ENCODE measurements at places on chromosomes 11 and 22.

DNA sequence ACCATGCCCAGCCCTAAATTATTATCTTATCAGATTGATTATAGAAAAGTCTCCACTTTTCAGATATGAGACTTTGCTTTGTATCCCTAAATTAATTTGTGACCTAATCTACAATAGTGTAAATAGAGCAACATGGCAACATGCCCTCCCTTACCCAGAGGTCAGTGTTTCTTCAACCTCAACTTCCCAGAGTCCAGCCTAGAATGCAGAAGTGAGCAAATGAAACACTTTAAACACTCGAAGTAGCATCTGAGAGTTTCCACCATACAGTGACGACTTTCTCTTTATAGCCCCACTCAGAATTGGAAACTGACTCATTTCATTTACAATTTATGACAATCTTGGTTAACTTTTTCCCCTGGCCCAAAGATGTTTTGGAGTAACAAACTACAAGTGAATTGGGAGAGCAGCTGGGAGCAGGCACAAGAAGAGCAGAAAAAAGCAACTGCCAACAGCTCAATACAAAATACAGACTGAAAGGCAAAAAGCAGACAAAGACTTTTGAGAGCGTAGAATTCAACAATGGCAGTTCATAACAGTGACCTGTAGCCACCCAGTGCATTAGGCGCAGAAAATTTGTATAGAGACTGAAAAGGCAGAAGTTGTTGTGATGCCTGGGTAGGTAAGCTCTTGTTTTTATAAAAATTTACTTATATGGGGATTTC, 10.1 kb upstream of the BLID start:
- H3K4me3 ChIP-seq = no peak overlapping the region
- H3K36me3 ChIP-seq = no peaks in the 10 kb centered on the region
- H3K27me3 ChIP-seq = no peaks in the 10 kb centered on the region
- H3K27ac ChIP-seq = no peak overlapping the region
- H3K4me1 ChIP-seq = no peaks in the 10 kb centered on the region
- no peak for DNase-seq

- H3K27me3 ChIP-seq = no peaks in the 10 kb centered on the region
- 0 out of 2 replicates have a peak overlapping the region, but pooled peaks have one; percentile 10 for H3K27ac ChIP-seq
- no peaks in the 10 kb centered on the region for H3K4me1 ChIP-seq
- DNase-seq = no peak
Observed at GRCh38 chr22:24894220-24894975, 52.1 kb downstream of the LHFPL7 start.

DNA sequence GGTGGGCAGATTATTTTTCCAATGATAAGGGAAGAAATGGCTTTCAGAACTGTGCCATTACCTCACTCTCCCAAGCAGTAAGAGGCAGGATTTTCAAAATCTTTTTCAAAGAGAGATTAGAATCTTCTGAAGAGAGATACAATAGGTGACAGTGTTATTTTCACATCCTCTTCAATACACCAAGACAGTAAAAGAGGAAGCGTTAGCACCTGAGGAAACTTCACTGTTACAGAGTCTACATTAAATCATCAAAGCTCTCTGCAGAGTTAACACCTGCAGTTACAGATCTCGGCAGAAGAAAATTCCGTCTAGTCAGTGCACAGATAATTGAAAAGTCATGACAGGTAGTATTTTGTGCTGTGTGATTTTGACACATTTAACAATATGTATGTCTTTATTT, 144.9 kb downstream of the PGR start:
- DNase-seq = no peak
- H3K27ac ChIP-seq = no peak overlapping the region
- no peak overlapping the region for H3K4me3 ChIP-seq
- no peaks in the 10 kb centered on the region for H3K4me1 ChIP-seq
- peaks cover 3% of the 10 kb centered on the region for H3K27me3 ChIP-seq
- H3K36me3 ChIP-seq = no peaks in the 10 kb centered on the region

GRCh38 chr22:50710221-50710620, 27.8 kb upstream of the ACR start:
- H3K4me1 ChIP-seq = no peaks in the 10 kb centered on the region
- no peaks in the 10 kb centered on the region for H3K36me3 ChIP-seq
- no peak overlapping the region for H3K27ac ChIP-seq

DNA sequence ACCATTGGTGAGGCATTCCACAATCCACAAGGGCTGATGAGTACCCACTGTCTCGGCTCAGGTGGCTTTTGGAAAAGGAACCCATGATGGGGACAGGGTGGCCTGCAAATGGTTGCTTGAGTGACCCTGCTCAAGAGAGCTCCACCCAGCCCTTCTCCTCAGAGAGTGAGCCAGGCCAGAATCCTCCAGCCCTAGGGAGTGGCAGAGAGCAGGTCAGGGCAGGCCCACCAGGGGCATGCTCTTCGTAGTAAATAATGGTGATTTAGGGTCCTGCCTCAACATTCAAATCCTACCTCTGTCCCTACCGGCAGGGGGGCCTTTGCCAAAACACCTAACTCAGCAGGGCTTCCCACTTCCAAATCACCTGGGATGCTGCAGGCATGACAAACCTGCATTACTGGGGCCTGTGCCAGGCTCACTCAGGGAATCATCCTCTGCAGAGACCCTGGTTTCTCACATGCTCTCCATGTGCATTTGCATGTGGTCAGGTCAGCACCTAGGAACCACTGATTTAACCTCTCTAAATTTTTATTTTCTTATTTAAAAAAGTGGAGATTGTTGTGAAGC, 17.3 kb upstream of the TP53I11 start:
- H3K27ac ChIP-seq = no peak overlapping the region
- H3K4me3 ChIP-seq = no peak overlapping the region
- peaks cover 22% of the 10 kb centered on the region for H3K4me1 ChIP-seq
- H3K36me3 ChIP-seq = no peaks in the 10 kb centered on the region
- no peaks in the 10 kb centered on the region for H3K27me3 ChIP-seq
- no peak for DNase-seq

DNA sequence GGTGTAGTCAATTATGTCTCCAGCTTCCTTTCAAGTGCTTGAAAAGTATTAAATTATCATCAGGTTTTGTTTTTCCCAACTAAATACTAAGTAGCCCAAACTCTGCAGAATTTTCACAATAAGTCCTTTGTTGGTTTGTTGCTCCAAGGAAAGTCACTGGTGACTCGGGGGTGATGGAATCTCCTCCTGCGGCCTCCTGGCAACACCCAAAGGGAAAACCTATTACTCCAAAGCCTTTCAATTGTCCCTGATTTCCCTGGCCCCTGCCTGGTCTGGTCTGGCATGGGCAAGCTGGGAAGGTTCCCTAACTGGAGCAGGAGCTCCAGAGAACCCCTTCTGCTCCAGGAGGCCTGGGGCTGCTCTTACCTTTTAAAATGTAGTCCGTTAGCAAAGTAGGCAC, 47.9 kb downstream of the FEZ1 start:
- H3K27me3 ChIP-seq = no peaks in the 10 kb centered on the region
- H3K27ac ChIP-seq = no peak overlapping the region
- H3K36me3 ChIP-seq = no peaks in the 10 kb centered on the region
- H3K4me3 ChIP-seq = no peak overlapping the region
